ENCODE measurements at places on chromosomes 2 and 18. TPM values are rescaled to one million over a fixed set of nuclear protein-coding genes. Genes with fewer than 3 reads are reported as not detected.

Gene TUBA4B
- total RNA-seq, result not detected

Gene DUSP19
- 9.3 TPM for total RNA-seq

Gene ITPRIPL1
- 5.7 TPM for total RNA-seq

Gene FEV
- not detected for total RNA-seq

Gene SERPINB2
- 2.0 TPM for total RNA-seq

Gene RAB31
- total RNA-seq, result 29.4 TPM

Gene IL1B
- 1.6 TPM for total RNA-seq

Gene GPR17
- total RNA-seq, result 0.49 TPM

Gene SP5
- total RNA-seq, result 0.77 TPM

Gene UGT1A10
- total RNA-seq, result not detected

Data from camera-type eye (tissue), 1 donor.